ENCODE measurements at places on chromosomes 16 and 17.
A peak's percentile ranks its signal among the peaks of the same experiment; 100 is the strongest.

DNA sequence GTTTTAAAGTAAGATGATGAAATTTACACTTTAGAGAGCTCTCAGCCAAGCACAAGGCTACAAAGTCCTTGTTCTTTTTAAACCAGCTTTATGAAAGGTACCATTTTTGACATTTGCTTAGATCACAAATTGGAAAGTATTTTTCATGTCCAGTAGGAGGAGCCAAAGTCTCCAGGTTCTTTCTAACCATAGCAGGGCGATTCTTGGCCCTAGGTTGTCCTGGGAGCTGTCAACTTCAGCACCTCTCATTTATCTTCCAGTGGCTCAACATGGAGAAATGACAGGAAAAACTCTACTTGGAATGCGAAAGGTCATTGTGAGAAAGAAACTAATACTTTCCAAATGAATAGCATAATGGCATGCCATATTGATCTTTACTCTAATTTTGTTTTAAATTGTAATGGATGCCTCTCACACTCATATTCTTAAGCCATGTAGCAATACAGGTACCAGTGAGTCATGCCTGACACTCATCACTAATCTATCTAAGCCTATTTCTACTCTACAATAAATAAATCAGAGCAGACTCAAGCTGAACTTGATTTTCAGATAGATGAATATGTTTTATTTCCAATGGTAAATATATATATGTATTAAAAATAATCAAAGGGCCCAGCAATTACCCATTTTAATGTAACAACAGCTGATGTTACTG lies 919.1 kb upstream of the EEF2KMT start:
- DNase-seq, result no peak

DNA sequence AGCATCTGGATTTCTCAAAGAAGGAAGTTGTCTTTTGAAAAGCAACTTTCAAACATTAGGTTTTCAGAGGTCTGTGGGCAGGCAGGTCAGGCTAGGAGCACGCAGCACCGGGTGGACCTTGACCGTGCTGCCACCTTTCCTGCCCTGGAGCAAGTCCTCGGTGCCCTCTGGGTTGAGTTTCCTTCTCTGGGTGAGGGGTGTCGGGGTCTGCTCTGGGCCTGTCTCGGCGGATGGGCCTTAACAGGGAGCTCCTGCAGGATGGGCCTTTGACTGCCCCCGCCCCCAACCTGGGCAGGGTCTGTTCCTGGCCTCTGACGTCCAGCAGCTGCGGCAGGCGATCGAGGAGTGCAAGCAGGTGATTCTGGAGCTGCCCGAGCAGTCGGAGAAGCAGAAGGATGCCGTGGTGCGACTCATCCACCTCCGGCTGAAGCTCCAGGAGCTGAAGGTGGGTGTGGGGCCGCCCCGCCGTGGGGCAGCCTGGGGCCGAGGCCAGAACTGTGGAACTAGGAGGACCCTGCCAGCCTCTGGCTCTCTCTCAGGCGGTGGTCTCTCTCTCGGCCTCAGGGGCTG lies 8.7 kb downstream of the DEF8 start:
- DNase-seq, result no peak

DNA sequence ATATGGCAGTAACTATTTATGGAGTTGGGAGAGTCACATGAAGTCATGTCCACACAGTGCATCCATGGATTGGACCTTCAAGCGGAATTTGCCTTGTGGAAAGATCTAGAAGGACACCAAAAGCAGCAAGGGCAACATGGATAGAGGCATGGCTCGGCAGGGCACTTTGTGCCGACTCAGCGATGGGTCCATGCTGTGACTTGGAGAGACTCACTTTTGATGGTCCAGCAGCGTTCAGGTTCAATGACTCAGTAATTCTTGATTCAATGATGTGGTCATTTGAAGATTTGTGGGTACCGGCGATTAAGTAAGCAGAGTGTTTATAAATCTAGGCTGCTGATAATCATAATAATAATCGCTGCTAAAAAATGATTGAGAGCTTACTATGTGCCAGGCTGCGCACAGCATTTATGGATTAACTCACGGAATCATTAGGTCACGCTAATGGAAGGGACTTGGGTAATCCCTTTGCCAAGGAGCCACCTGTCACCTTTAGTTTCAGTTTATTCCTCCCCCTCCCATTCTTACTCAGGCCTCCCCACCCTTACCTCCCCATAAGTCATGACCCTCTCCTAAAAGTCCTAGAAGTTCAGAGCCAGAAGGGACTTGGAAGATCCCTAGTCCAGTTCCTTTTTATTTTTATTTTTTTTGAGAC lies 127.5 kb upstream of the CRHR1 start:
- DNase-seq, result no peak

GRCh38 chr17:8413328-8413727 lies 15.7 kb upstream of the RNF222 start:
- no peak for DNase-seq

GRCh38 chr17:70251706-70252105 lies 82.4 kb downstream of the KCNJ2 start:
- no peak for DNase-seq

- no peak for DNase-seq
Measured at GRCh38 chr17:44543213-44543904, 13.9 kb upstream of the FZD2 start.

GRCh38 chr17:29616300-29617048 lies 6.2 kb downstream of the CORO6 start:
- no peak for DNase-seq

DNA sequence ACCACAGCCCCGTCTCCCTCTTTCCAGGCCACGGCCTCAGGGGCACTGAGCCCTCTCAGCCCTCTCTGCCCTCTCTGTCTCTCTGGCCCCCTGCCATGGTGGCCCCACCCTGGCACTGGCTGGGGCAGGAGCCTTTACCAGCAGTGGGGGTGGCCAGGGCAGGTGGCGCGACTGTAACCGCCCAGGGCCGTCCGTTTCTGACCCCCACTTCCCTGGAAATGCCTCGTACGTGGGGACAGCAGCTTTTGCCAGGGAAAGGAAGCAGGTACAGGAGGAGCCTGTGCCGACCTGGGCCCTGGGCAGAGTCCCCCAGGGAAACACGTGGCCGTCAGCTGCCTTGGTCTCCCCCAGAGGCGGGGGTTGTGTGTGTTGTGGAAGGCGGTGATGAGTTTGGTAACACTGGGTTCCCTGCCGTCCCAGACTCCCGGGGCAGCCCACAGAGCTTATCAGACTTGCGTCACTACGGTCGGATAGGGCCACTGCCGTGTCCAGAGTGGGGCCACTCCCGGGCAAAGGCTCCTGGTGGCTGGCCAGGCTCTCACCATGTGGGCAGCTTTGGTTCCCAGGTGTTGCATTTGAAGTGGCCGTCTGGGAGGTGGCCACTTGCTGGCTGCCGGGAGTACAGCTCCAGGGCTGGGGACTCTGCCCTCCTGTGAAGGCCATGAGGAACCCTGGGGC lies 249.3 kb upstream of the CIBAR2 start:
- no peak for DNase-seq

DNA sequence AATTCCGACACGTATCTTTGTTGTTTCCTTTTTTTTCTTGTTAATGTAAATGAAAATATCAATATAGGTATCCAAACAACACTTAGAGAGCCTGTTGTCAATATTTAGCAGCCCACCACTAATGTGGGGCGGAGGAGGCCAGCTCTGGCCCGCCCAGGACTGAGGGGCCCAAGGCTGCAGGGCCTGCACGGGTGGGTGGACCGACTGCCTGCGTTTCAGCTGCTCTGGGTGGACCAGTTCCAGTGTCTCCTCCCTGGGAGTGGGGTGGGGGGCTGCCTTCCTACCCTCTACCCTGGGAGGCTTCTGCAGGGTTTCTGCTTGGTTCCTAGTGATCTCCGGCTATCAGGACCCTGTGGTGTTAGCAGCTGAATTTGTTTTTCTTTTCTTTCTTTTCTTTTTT lies 15.9 kb upstream of the ADGRG1 start:
- no peak for DNase-seq

GRCh38 chr17:81187120-81187519 lies 21.1 kb upstream of the AATK start:
- DNase-seq, result no peak

DNA sequence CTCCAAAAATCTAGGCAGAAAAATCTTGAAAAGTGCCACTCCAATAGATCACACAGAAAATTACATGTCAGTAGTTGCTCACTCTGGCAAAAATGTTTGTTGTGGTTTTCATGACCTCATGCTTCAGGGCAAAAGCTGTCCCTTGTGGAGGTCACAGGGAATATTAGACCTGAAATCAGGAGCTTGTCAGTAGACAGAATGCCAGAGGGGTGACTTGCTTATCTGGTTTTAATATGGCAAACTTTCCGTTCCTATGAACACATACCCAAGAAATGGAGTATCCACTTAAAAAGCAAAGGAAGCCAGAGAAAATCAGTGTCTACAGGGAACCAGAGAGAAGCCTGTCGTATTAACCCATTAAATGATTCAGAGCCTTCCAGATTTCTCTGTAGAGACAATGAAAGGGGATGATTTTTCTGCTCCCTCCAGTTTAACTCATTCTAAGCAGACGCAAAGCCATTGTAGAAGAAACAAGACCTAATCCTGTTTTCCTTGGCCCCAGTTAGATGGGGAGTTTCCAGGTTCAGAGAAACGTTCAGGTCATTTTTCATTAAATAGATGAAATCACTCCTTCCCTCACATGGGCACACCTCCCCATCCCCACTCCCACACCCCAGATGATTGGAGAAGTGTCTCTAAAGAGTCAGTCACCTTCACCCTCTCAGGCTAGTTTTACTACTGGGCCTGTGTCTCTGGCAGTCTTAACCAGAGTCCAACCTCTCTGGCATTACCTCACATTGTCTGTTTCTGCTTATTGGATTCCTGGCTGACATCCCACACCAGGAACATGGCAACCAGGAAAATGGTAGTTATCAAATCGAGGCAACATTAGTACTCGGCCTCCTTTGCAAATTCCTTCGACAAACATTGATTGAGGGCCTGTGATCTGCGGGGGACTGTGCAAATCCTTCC lies 6.0 kb downstream of the SOX9 start:
- no peak for DNase-seq

DNA sequence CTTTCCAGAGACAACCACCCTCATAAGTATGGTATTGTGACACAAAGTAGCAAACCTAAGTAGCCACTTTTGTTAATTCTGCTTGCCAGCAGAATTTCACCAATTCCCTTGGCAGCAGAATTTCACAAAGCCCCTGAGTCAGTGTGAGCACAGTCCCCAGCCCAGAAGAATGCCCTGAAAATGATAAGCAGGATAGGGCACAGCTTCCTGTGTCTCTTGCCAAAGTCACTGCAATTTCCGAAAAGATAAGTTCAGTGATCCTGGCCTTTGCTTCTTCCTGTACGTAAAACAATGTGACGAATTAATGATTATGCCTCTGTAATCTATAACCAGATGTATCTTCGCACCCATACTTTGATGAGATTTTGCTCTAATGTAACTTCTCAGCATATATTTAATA lies 16.0 kb upstream of the WIPF2 start:
- no peak for DNase-seq

- DNase-seq, result peak; percentile 81
Measured at GRCh38 chr16:14070877-14071575, at the start of gene MRTFB. Gene MRTFB, plus strand, starts transcription at chr16:14071319. Its CDS starts 69,288 bp downstream, at chr16:14140607.

- DNase-seq, result peak; percentile 7
Measured at GRCh38 chr16:6682142-6682811, 650.4 kb upstream of the RBFOX1 start.

DNA sequence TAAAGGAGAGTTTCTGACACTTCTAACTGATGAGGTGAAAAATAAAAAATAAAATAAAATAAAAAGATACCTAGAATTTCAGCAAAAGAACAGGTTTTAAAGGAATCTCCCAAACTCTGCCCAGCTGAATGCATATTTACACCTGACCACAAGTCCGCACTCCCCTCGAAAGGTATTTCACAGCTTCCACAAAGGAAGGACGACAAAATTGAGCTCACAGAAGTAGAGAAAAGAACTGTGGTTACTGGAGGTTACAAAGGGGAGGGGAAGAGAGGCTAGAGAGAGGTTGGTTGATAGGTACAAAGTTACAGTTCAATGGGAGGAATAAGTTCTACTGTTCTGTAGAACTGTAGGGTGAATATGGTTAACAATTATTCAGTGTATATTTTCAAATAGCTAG lies 5.0 kb downstream of the LITAF start:
- DNase-seq, result peak; percentile 34

DNA sequence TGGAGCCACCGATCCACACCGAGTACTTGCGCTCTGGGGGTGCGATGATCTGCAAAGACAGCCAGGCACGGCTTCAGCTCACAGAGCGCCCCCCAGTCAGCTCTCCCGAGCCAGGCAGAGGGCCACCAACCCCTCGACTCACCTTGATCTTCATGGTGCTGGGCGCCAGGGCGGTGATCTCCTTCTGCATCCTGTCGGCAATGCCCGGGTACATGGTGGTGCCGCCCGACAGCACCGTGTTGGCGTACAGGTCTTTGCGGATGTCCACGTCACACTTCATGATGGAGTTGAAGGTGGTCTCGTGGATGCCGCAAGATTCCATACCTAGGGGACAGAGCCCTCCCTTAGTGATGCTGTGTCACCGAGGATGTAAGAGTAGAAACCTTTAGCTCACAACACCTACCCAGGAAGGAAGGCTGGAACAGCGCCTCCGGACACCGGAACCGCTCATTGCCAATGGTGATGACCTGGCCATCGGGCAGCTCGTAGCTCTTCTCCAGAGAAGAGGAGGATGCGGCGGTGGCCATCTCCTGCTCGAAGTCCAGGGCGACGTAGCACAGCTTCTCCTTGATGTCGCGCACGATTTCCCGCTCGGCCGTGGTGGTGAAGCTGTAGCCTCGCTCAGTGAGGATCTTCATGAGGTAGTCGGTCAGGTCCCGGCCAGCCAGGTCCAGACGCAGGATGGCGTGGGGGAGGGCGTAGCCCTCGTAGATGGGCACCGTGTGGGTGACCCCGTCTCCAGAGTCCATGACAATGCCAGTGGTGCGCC lies 1.6 kb downstream of the ACTG1 start:
- peak; percentile 35 for DNase-seq

GRCh38 chr17:40453881-40454612 lies 10.8 kb downstream of the IGFBP4 start:
- no peak for DNase-seq

DNA sequence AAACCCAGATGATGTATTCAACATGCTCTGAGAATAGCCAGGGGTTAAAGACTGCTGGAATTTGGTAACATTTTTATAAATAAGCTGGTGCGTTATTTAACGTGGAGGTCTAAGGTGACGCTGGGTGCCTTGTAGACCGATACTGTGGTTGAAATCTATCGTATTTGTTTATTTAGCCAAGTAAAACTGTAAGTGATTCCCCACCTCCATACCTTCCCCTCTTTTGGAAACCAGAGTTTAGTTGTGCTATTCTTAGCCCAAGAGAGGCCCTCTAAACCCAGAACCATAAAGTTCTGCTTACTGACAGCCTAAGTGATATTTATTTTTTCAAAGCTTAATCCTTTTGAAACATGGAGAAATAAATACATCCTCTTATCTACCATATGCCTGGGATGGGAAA lies 744.5 kb downstream of the WWOX start:
- no peak for DNase-seq

- no peak for DNase-seq
Measured at GRCh38 chr17:8835631-8836364, 31.7 kb downstream of the PIK3R6 start.

GRCh38 chr16:79764415-79765110 lies 164.0 kb upstream of the MAF start:
- no peak for DNase-seq

- DNase-seq, result no peak
Measured at GRCh38 chr17:40532520-40533253, 31.3 kb upstream of the TNS4 start.

GRCh38 chr17:68924793-68925720 lies 30.1 kb downstream of the ABCA8 start:
- no peak for DNase-seq

Measured in GM12865 (cell line).